Gastroesophageal sphincter (tissue), 4 donors: ENCODE measurements at places on chromosomes 1 and 21. TPM values are rescaled to one million over a fixed set of nuclear protein-coding genes. Genes with fewer than 3 reads are reported as not detected.

FNDC10 gene
- total RNA-seq: not detected

HSD11B1 gene
- 17.8 TPM for total RNA-seq

CADM3 gene
- total RNA-seq: 15.5 TPM

TNFRSF4 gene
- total RNA-seq: 1.2 TPM

HEYL gene
- 3.0 TPM for total RNA-seq

TEDDM1 gene
- total RNA-seq: not detected

PROK1 gene
- total RNA-seq: not detected

MIXL1 gene
- not detected for total RNA-seq

WNT4 gene
- 0.27 TPM for total RNA-seq

RHD gene
- not detected for total RNA-seq

RHEX gene
- 6.8 TPM for total RNA-seq

SLC9C2 gene
- not detected for total RNA-seq

AVPR1B gene
- total RNA-seq: not detected

FCRL2 gene
- total RNA-seq: 0.27 TPM

ACOT11 gene
- total RNA-seq: 10.2 TPM

RIPK4 gene
- 5.8 TPM for total RNA-seq

AHCTF1 gene
- total RNA-seq: 51.2 TPM

C8A gene
- not detected for total RNA-seq

SDHB gene
- total RNA-seq: 103 TPM

LAPTM5 gene
- 75.4 TPM for total RNA-seq

BMP8A gene
- 1.4 TPM for total RNA-seq

RAB3B gene
- 0.81 TPM for total RNA-seq

LCE1A gene
- not detected for total RNA-seq

C1orf210 gene
- total RNA-seq: not detected

CFAP74 gene
- total RNA-seq: 0.12 TPM

TMCO1 gene
- total RNA-seq: 37.7 TPM

KCNQ4 gene
- total RNA-seq: 25.5 TPM

RIMKLA gene
- 3.0 TPM for total RNA-seq
